ENCODE measurements at places on chromosomes 6 and 20.

DNA sequence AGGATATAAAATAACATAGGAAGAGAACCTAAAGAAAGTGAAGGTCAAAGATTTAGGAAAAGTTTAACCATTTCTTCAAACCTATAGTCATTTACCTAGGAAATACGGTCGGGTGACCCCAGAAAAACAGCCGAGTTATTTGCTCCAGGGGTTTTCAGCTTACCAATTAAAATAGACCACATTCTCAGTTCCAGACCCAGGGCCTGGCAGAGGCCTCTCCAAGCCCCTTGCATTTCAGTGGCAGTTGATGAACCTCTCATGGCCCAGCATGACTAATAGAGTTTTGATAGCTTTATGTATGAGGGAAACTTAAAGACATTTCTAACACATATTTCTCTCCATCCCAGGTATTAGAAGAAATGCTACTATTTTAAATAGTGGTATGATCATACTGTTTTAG is 113.5 kb downstream of the OGFRL1 start:
- DNase-seq, result no peak

DNA sequence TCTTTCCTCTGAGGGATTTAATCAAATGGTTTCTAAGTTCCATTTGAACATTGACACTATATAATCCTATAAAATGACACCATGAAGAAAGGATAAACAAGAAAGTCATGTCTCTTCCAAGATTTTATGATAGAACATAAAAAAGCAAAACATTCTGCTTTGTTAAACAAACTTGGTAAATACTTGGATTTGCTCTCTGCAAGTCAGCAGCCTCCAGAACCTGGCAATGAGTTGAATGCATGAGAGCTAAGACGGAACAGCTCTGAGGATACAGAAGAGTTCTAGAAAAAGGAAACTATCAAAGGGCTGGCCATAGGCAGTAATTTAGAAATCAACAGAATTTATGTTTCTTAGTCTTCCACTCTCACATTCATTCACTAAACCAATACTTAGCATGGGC is 656.0 kb upstream of the ID4 start:
- DNase-seq, result no peak

GRCh38 chr6:52929321-52930164 is 20.0 kb upstream of the GSTA3 start:
- DNase-seq, result peak; percentile 95

DNA sequence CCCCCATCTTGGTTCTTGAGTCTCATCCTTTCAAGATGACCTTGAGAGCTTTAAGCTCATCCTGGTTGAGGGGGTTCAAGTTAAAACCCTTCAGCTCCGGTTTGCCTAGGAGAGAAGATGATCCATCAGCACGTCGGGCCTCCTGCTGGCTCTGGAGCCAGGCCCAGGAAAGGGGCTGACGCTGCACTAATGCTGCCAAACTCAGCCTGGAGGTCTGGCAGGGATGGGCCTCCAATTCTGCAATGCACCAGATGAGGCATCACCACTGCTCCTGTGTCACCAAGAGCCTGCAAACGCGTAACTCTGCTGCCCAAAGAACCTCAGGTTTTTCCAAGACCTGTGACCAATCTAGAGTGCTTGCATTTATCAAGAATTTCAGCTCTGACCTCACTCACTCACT is 6.1 kb downstream of the PDRG1 start:
- no peak for DNase-seq

DNA sequence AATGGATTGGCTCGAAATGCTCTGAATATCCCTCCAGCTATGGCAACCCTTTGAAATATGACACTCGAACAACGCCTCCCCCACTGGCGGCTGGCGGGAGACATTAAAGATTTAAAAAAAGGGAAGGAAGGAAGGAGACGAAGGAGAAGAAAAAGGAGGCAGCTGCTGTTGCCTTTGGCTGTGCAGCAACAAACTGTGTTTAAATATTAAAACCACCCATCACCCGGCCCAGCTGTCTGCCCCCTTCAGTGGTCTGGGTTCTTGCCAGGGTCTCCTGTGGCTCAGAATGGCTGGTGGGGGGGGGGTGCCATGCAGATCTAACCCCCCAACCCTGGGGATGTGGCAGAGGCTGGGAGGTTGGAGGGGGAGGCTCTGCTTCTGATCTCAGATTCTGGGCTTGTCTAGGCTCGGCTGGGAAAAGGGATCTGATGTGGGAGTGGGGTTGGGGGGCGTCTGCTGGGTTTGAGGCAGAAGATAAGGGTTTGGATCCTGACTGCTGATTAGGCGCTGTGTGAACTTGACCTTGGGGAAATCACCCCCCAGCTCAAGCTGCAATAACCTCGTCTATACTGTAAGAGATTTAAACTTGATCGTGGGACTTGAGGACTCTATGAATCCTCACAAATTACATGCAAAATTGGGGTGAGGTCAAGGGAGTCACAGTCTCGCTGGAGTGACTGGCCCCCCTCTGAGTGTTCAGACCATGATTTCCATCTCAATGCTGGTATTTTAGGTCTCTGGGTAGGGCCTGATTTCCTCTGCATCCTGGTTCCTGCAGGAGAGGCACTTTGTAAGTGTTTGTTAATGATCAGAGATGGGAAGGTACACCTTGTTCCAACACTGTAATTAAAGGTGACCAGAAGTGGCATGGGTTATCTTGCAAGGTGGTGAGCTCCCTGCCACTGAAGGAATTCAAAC is 40.3 kb upstream of the BLCAP start:
- no peak for DNase-seq

- no peak for DNase-seq
Measured at GRCh38 chr20:15597306-15597705, 975.9 kb downstream of the KIF16B start.

DNA sequence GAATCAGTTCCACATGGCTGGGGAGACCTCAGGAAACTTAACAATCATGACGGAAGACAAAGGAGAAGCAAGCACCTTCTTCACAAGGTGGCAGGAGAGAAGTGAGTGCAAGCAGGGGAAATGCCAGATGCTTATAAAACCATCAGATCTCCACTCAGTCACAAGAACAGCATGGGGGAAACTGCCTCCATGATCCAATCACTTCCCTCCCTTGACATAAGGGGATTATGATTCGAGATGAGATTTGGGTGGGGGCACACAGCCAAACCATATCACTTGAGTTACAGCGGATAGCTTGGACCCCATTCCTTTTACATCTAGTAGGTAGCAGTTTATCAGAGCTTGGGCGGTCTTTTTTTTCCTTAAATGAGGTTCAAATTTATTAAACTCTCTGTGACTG is 19.1 kb downstream of the AFDN start:
- no peak for DNase-seq

- peak; percentile 36 for DNase-seq
Measured at GRCh38 chr20:63686492-63687321, 9.7 kb upstream of the TNFRSF6B start.

DNA sequence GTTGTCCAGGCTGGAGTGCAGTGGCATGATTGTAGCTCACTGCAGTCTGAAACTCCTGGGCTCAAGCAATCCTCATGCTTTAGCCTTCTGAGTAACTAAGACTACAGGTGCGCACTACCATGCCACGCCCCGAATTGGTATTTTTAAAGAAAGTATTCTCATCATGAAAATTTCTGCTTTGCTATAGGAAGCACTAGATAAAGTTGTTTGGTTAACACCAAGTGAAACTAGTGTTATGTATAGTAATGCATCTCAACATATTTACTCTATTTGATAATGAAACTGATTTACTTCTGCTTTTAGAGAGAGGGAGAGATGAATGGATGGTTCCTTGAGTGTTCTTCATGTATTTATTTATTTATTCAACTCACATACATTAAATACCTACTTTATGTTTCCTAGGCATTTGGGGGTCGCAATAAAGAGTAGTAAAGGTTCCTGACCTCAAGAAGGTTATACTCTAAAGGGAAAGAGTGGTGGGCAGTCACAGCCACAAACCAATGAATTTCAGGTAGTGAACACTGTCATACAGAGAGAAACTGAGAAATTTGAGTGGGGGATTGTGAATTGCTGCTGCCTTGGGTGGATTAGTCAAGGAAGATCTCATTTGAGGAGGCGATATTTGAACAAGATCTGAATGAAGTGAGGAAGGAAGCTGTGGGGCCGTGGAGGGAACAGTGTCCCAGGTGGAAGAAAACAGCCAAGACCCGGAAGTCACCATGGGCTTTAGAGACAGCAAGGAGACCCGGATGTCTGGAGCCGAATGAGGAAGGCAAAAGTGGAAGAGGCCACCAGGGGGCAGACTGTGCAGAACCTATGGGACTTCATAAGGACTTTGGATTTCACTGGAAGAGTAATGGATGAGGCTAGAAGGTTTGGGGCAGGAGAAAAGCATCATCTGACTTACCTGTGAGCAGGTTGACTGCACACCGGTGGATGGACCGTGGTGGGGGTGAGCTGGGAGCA is 185.6 kb downstream of the TSHZ2 start:
- peak; percentile 58 for DNase-seq

DNA sequence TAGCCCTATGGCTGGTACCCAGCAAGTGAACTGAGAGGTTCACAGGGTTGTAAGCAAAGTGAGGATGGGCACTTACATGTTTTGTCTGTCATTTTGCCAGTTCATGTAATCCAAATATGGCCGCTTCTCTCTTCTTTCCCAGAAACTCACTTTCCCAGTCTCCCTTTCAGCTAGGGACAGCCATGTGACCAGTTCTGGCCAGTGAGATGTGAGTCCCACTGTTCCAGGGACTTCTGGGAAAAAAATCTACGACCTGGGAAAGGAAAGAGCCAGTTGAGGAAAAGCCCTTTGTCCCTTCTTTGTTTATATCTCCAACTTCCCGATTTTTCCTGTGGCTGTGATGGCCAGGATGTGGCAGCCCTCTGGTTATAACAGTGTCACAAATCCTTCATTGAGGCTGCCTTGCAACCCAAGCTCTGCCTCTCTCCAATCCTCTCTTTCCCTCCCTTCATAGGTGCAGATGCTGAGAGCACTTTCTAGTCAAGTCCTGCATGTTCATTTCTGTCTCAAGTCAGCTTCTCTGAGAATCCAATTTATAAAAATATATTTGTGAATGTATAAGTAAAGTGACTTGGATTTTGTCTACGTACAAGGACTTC is 148.6 kb upstream of the ZFP64 start:
- no peak for DNase-seq

DNA sequence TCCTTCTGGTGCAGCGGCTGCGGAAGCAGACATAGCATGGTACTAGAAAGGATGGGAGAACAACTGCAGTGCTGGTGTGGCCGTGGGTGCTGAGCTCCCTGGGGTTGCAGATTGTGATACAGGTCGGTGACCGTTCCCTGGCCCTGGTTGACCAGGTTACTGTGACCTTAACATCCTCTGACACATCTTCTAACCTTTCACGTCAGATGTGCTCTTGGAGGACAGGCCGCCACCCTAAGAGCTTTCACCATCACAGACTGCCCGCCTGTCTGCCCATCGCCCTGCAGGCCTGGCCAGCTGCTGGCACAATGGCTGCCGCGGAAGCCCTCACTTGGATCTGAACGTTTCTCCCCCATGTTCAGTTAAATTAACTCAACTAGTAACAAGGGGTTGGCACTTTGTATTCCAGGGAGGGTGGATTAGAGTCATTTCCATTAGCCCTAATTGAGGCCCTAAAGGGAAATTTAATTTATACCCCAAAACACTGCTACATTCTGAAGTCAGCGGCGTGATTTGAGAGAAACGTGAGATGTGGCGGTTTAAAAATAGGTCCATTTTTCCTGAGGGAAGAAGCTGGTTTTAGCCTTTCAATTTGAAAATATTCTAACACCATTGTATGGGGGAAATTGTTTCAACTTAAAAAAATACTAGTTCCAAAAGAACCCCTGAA is 443.9 kb upstream of the CDH4 start:
- DNase-seq, result no peak

DNA sequence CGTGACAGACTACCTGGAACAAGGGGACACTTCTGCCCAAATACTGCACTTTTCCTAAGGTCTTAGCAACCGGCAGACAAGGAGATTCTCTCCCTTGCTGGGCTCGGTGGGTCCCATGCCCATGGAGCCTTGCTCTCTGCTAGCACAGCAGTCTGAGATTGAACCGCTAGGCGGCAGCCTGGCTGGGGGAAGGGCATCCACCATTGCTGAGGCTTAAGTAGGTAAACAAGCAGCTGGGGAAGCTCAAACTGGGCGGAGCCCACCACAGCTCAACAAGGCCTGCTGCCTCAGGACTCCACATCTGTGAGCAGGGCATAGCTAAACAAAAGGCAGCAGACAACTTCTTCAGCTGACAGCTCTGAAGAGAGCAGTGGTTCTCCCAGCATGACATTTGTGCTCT is 87.8 kb upstream of the ASCC3 start:
- DNase-seq, result no peak

GRCh38 chr20:53738039-53738944 is 144.7 kb upstream of the ZNF217 start:
- peak; percentile 31 for DNase-seq

DNA sequence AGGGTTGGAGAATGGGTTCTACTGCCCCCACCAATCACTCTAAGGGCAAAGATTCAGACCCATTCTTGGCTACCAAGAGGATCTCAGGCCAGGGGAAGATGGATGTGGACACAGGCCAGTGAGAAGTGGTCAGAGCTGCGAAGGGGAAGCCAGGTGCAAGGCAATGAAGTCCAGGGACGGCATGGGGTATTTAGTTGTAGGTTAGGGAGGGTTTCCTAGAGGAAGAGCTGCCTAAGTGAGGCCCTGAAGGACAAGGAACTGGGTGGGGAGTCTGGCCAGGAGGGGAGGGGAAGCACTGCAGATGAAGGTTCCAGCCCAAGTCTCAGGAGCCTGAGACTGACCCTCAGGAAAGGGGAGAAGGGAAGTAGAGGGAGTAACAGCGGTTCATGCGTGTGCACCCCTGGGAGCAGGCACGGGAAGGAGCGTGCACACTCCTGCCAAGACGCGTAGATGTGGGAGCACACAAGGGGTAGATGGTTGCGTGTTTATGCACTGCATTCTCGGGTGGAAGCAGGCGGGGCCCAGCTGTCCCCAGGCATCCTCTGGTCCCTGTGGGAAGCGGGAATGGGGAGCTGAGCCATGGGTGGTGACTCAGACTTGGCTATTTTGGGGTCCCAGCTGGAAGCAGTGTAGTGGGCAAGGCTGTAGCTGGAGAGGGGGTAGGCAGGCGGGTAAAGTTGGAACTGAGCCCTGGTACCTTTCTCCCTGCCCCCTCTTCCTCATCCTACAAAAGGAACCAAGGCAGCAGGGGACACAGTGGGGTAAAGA is 3.3 kb downstream of the ACTL10 start:
- DNase-seq, result no peak

- DNase-seq, result peak; percentile 56
Measured at GRCh38 chr6:7587631-7588100, 2.3 kb upstream of the SNRNP48 start.

DNA sequence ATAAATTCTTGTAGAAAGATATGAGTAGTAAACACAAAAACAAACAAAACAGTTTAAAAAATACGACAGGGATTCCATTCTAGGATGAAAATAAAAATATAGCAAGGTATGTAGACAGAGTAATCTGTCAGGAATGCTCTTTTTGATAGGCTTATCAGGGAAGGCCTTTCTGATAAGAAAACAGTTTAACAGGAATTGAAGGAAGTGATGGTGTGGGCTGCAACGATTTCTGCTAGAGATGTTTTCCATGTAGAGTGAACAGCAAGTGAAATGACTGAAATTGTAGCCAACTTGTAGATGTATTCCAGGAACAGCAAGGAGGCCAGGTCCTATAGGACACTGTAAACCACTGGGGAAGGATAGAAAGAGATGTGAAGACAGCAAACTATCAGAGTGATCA is 689.7 kb upstream of the GJE1 start:
- DNase-seq, result no peak

GRCh38 chr6:111626441-111626840 is 20.8 kb upstream of the TRAF3IP2 start:
- no peak for DNase-seq

GRCh38 chr20:18527836-18528235 is 20.1 kb downstream of the SEC23B start:
- DNase-seq, result no peak

Data from erythroblast (primary cell).